ENCODE measurements at places on chromosomes 5 and 9.

GRCh38 chr5:180860273-180860886 lies 696 bp downstream of the ZFP62 start:
- DNase-seq: no peak

DNA sequence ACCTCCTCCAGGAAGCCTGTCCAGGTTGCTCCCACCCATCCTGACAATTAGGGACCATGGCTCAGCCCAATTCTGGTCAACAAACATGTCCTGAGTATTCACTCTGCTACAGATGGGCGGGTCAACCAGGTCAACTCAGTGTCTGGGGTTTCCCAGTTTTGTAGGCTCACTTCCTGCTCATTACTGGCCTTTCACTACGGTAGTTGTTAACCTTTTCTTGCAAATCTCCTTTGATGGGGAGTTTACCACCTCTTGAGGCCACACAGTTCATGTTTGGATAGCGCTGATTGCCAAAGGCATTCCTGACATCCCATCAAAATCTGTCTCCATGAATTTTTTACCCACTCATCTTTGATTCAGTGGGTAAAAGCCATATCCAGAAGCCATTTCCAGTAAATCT lies 13.8 kb downstream of the TMEM8B start:
- no peak for DNase-seq

GRCh38 chr9:133632806-133633680 lies 3.1 kb upstream of the DBH start:
- DNase-seq: no peak

DNA sequence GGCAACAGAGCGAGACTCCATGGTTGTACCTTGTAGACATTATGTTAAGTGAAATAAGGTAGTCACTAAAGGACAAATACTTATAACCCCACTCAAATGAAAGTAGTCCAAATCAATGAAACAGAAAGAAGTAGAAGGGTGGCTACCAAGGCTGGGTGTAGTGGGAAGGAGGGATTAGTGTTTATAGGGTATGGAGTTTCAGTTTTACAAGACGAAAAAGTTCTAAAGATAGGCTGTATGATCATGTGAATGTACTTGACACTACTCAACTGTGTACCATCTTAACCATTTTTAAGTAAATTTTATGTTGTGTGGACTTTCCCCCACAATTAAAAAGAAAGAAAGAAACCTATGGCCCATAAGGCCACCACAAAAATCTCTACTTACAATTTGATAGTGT lies 32.2 kb downstream of the ALDH7A1 start:
- no peak for DNase-seq

DNA sequence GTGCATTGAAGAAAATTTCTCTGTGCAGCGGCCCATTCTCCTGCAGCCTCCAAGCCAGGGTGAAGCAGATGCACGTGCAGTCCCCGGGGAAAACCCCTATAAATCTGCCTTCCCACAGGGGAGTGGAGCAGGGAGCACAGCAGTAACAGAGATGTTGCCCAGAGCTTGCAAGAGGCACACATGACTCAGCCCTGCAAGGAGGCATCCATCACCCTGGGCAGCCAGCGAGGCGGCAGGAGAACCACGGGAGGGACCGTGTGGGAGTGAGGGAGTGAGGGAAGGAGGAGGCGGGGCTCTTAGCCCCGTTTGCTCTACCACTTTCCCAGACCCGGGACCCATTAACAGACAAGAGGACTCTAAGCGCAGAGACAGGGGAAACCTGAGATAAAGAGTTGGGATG lies 96.2 kb upstream of the ARAP3 start:
- DNase-seq: no peak

DNA sequence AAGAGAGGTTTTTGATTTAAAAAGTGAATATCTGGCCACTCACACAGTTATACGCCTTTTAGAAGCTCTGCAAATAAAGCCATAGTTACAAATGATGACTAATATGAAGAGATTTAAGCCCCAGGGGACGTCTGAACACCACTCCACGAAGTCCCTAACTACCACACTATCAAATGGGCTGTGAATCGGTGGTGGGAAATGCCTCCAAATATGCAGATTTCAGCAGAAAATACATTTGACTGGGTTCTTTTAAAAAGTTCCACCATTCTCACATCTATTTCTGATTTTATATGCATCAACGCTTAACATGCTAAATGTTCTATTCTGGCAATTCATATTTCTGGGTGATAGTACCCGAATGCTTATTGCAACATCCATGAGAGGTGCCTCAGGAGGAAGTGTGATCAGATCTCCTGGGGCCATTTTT lies 22.5 kb downstream of the TICAM2 start:
- no peak for DNase-seq

GRCh38 chr5:137894586-137894985 lies 5.3 kb downstream of the PKD2L2 start:
- DNase-seq: no peak
